Karpas-422 (cell line): ENCODE measurements at places on chromosomes 13 and 19. TPM values are rescaled to one million over a fixed set of nuclear protein-coding genes. Genes with fewer than 3 reads are reported as not detected.
A peak's percentile ranks its signal among the peaks of the same experiment; 100 is the strongest.

CYP2A7 gene
- not detected in 2 replicates for total RNA-seq

FBL gene
- 359 and 384 TPM in 2 replicates for total RNA-seq

SIGLEC9 gene
- total RNA-seq, result 0.14 TPM in 1 of 2 replicates, not detected in the other

RAB3A gene
- total RNA-seq, result 2.5 and 6.2 TPM in 2 replicates

DNA sequence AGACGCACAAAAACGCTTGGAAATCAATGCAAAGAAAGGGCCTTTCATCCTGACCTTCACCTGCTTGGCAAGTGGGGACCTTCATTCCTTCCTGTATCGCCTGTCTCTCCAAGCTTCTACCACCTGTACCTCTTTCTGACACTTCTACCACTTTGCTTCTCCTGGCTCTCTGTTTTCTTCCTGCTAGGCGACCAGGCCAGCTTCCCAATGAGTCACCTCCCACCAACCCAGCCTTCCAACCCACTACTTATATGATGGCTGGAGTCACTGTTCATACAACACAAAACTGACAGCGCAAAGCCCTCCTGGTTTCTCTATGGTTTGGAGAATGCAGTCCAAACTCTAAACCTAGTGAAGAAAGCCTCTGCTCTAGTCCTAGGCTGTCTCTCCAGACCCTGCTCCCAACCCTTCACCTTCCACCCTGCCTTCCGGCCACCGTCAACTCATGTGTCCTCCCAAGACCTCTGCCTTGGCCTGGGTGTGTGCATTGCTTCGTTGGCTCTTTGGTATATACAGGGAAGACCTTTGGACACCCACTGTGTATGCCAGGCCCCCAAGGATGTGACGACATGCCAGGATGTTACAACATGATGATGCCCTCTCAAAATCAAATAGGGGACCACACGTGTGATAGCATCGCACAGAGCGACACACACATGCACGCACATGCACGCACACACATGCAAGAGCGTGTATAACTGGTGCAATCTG, 148.5 kb downstream of the STK24 start:
- H3K36me3 ChIP-seq, result no peaks in the 10 kb centered on the region
- no peak overlapping the region for H3K27ac ChIP-seq
- no peak for DNase-seq
- H3K4me1 ChIP-seq, result no peaks in the 10 kb centered on the region
- H3K4me3 ChIP-seq, result no peak overlapping the region
- H3K27me3 ChIP-seq, result no peaks in the 10 kb centered on the region

GRCh38 chr13:29589234-29589633, 6.3 kb downstream of the SLC7A1 start:
- peaks cover 4% of the 10 kb centered on the region; the same call in 1 of the 2 replicates for H3K36me3 ChIP-seq
- no peak overlapping the region for H3K27ac ChIP-seq
- H3K27me3 ChIP-seq, result no peaks in the 10 kb centered on the region
- peaks cover 57% of the 10 kb centered on the region for H3K4me1 ChIP-seq
- DNase-seq, result no peak

DNA sequence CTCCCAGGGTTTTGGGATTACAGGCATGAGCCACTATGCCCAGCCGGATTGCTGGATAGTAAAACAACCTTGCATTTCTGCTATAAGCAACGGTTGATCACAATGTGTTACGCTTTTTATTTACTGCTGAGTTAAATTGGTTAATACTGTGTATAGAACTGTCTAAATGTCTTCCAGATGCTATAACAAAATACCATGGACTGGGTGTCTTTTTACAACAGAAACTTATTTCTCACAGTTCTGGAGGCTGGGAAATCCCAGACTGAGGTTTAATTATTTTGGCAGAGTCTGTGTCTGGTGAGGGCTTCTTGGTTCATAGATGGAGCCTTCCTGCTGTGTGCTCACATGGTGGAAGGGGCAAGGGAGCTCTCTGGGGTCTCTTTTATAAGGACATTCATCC, 65.5 kb downstream of the ING1 start:
- DNase-seq, result no peak
- no peak overlapping the region for H3K27ac ChIP-seq
- no peaks in the 10 kb centered on the region for H3K27me3 ChIP-seq
- H3K4me3 ChIP-seq, result no peak overlapping the region

- no peak overlapping the region for H3K4me3 ChIP-seq
- no peak overlapping the region for H3K27ac ChIP-seq
- no peaks in the 10 kb centered on the region for H3K4me1 ChIP-seq
- no peaks in the 10 kb centered on the region for H3K27me3 ChIP-seq
These were observed 1320.1 kb upstream of the MIR17HG start for GRCh38 chr13:90027409-90027808.

DNA sequence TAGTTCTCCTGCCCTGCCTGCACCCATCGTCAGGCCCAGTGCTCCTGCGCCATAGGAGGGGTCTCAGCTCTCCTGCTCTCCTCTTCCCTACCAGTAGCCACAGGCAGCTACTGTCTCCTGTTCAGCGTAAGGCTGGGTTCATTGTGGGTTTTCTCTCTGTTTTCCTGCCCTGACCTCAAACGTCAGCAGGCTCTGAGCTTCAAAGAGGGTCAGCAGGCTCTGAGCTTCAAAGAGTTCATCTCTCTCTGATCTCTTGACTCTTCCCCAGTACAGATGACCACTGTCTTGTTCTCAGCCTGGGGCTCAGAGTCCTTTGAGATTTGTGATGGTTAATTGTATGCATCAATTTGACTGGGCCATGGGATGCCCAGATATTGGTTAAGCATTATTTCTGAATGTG, 4.6 kb upstream of the CPB2 start:
- H3K27me3 ChIP-seq, result no peaks in the 10 kb centered on the region
- H3K27ac ChIP-seq, result no peak overlapping the region

DNA sequence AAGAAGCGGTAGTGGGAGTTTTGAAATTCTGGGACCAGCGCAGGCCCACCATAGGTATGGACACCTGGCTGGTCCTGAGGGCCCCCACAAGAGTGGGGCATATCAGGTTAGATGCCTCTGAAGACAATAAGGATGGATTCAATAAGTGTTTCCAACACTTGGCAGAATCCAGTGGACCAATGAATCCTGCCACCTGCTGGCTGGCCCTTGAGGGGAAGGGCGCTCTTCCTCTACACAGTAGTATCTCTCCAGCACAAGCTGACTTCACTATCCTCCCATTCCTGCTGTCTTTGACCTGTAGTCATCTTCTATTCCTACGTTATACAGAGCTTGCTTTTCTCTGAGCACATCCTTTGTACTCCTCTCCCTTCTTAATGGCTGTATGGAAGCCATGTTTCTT, 199.7 kb upstream of the TSHZ3 start:
- H3K4me3 ChIP-seq, result no peak overlapping the region
- 0 out of 2 replicates have a peak, but pooled peaks cover 3% of the 10 kb centered on the region for H3K27me3 ChIP-seq
- H3K27ac ChIP-seq, result no peak overlapping the region
- H3K36me3 ChIP-seq, result no peaks in the 10 kb centered on the region; the same call in 1 of the 2 replicates
- DNase-seq, result peak; percentile 58

- H3K27me3 ChIP-seq, result no peaks in the 10 kb centered on the region
- no peaks in the 10 kb centered on the region for H3K36me3 ChIP-seq
- no peak overlapping the region for H3K27ac ChIP-seq
- no peaks in the 10 kb centered on the region for H3K4me1 ChIP-seq
These were observed 174.6 kb downstream of the TDRD3 start for GRCh38 chr13:60571571-60571970.

DNA sequence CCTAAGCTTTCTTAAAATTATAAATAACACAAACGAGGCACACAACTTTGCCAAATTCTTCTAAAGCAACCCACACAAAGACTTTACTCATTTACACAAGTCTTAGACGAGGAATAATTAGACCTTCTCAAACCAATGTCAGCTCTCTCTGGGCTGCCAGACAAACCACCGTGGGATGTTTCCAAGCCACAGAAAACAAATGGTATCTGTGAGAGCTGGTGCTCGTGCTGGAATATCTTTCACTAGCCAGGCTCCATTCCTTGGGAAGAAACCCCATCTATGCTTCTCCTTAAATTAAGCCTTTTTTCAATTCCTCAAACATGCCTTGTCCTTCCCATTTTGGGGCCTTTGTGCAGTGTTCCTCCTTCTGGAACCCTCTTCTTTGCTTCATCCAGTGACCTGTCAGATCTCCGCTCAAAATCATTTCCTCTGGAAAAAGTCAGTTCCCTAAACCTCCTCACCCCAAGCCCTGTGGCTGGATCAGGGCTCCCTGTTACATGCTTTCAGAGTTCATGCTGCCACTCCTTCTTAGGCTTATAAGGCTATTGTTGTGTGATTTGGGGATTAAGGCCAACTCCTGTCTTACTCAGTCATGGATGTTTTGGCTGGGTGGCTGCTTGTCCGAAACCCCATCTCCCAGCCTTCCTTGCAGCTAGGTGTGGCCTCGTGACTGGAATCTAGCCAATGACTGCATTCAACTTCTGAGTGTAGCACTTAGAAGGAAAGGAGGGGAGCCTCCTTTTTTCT, 64.2 kb upstream of the GTF2F2 start:
- H3K4me3 ChIP-seq, result no peak overlapping the region
- DNase-seq, result no peak
- no peaks in the 10 kb centered on the region for H3K36me3 ChIP-seq

- no peaks in the 10 kb centered on the region for H3K27me3 ChIP-seq
- H3K27ac ChIP-seq, result no peak overlapping the region
- no peaks in the 10 kb centered on the region for H3K36me3 ChIP-seq
- no peaks in the 10 kb centered on the region for H3K4me1 ChIP-seq
These were observed 21.0 kb upstream of the CBY2 start for GRCh38 chr13:45681113-45681512.

DNA sequence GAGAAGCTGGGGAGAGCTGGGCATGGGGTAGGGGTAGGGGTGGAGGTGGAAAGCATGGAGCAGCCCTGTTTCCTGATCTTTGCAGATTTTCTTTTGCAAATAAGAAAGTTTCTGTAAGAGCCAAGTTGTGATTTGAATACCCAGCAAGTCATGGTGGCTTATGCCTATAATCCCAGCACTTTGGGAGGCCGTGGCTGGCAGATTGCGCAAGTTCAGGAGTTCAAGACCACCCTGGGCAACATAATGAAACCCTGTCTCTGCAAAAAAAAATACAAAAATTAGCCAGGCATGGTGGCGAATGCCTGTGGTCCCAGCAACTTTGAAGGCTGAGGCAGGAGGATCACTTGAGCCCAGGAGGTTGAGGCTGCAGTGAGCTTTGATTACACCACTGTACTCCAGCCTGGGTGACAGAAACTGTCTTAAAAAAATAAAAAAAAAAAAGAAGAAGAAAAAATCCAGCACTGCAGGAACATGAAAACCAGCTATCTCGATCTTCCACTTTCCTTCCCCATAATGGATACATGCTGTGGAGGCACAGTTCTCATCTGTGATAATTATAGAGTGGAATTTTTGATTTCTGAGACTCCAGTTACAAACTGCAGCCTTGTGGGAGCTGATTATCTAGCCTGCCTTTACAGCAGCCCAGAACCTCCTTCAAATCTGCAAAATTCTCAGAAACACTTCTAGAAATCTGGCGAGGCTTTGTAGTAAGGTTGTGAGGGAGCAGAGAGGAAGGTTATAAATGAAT, 12.1 kb upstream of the TEX26 start:
- no peak overlapping the region for H3K27ac ChIP-seq
- no peak for DNase-seq
- no peaks in the 10 kb centered on the region for H3K36me3 ChIP-seq
- no peaks in the 10 kb centered on the region for H3K27me3 ChIP-seq
- no peaks in the 10 kb centered on the region for H3K4me1 ChIP-seq

DNA sequence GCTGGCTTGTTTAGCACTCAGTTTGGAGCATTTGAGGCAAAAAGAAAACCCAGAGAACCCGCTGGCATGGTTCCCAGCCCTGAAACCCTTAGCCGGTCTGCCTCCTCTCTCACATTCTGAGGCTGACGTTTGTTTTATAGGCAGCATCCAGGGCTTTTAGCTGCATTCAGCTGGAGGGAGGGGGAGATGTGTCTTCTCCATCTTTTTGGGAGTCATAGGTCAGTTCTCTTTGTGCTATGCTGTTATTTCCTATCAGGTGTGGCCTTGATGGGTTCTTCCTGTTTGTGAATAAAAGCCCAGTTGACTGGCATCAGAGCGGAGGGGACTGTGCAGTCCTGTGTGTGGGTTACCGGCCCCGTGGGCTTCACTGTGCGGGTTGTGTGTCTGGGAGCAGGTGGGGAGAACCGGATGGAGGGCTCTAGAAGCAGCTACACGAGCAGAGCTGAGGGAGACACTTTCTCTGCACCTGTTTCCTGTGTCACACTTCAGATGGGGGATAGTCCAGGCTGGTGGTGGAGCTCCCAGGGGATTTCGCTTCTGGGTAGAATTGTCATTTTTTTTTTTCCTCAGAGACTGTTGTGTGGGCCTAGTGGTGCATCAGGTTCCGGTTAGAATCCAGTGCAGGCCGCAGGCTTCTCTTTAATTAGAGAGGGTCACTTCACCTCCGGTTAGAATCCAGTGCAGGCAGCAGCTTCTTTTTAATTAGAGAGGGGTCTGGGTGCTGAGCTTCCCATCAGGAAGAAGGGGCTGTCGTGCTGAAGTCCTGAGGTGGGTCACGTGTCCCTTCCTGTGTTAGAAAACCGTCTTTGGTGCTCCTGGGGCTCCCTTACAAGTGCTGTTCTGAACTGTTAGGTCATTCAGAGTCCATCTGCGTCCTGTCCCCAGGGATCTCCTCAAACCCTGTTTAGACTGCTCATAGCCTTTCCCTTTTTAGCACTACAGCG, 69.6 kb downstream of the ARHGEF7 start:
- DNase-seq, result peak; percentile 96
- peaks cover 84% of the 10 kb centered on the region for H3K4me1 ChIP-seq
- peak overlapping the region; percentile 69 for H3K4me3 ChIP-seq
- peak overlapping the region; percentile 97 for H3K27ac ChIP-seq
- peaks cover 25% of the 10 kb centered on the region for H3K36me3 ChIP-seq
- no peaks in the 10 kb centered on the region for H3K27me3 ChIP-seq

DNA sequence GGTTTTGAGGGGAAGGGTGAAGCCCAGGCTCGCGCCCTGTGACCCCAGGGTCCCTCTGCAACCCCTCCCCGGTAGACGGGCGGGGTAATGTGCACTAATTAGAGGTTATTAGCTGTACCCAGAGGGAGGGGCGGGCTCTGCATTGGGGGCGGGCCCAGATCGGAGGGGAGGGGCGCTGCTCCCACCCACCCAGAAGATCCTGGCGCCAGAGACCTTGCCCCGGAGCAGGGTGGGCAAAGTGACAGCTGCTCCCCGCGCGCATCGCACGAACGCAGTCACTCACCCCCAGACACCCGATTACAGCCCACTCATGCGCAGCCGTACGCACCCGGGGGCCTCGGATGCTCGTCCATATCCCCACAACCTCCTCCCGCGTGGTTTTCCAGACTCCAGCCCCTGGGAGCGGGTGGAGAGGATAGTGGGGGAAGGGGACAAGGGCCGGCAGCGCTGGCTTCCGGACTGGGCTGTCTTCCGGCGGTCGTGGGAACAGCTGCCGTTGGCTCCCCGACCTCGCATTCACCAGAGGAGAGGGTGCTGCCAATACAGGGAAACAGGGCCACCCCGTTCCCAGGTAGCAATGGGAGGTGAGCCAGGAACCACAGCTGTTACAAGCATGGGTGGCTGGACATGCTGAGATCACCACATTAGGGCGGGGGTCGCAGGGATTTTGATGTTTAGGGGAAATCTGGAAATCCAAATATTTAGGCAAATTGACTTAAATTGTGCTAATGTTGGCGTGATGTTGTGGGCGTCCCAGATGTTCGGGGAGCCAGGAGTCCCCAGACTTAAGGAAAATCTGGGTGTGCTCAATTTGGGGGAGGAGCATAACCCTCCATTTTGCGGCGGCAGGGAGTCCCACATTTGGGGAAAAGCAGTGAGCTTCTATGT, 2.9 kb upstream of the HOOK2 start:
- peak overlapping the region; percentile 71 for H3K4me3 ChIP-seq
- peak; percentile 81 for DNase-seq
- no peaks in the 10 kb centered on the region for H3K36me3 ChIP-seq
- H3K27ac ChIP-seq, result peak overlapping the region; percentile 46

GRCh38 chr19:41696402-41697197, 8.5 kb upstream of the CEACAM7 start:
- H3K4me3 ChIP-seq, result no peak overlapping the region
- H3K36me3 ChIP-seq, result no peaks in the 10 kb centered on the region
- no peaks in the 10 kb centered on the region for H3K27me3 ChIP-seq
- DNase-seq, result peak; percentile 62
